Activated T-helper 2 cell treated with anti-CD3 and anti-CD28 coated beads, Interferon-gamma antibody, Interleukin-2, Interleukin-4, amounts not matched to agents 10 μg/mL and 5 μg/mL and 100 μg/mL, durations not matched to agents 14 hours and 24 hours and 36 hours (primary cell): ENCODE measurements at places on chromosomes 5 and 9. TPM values are rescaled to one million over a fixed set of nuclear protein-coding genes. Genes with fewer than 3 reads are reported as not detected.

The SLC36A3 gene
- not detected in 2 replicates for total RNA-seq

The PANK3 gene
- total RNA-seq = 74.5 and 87.1 TPM in 2 replicates

The SET gene
- 749 and 756 TPM in 2 replicates for total RNA-seq

The IFNK gene
- total RNA-seq = not detected in 2 replicates

The CERT1 gene
- total RNA-seq = 38.6 and 43.7 TPM in 2 replicates

DNA sequence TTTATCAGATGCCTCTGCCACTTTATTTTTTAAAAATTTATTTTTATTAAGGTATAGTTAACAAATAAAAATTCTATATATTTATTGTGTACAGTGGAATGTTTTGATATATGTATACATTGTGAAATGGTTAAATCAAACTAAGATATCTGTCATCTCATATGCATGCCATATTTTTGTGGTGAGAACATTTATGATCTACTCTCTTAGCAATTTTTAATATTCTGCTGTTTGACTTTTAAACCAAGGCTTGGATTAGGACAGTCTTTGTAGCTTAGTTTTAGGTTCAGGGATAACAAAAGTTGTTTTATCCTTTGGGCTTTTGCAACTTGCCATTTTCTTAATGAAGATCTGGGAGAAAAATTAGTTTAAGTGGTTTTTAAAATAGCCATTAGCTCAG, 46.0 kb upstream of the CDKN2B start:
- peaks cover 8% of the 10 kb centered on the region for H3K36me3 ChIP-seq
- no peak overlapping the region for H3K4me3 ChIP-seq
- DNase-seq = no peak

GRCh38 chr5:89041976-89042375, 159.0 kb upstream of the MEF2C start:
- peak overlapping the region; percentile 19 for H3K27ac ChIP-seq
- H3K27me3 ChIP-seq = no peaks in the 10 kb centered on the region
- no peaks in the 10 kb centered on the region for H3K36me3 ChIP-seq
- peaks cover 13% of the 10 kb centered on the region for H3K4me1 ChIP-seq
- DNase-seq = no peak

DNA sequence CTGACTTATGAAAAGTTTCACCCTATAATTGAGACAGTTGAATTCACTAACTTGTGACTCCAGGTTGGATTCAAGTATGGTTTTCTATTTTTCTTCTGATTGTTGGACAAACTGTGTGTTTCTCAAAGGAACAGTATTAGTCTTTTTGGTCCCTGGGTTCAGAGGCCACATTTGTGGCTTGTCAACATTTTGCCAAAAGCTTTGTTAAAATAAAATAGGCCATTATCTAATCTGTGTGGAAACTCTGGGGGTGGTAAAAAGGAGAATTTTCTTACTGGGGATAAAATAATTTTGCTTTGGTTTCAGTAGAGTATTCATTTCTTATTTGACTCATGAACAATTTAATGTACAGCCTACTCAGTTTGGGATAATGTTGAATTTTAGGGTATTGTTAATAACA, 166.3 kb downstream of the TMEM167A start:
- DNase-seq = no peak
- H3K36me3 ChIP-seq = no peaks in the 10 kb centered on the region
- no peak overlapping the region for H3K27ac ChIP-seq
- H3K4me1 ChIP-seq = peaks cover 7% of the 10 kb centered on the region

DNA sequence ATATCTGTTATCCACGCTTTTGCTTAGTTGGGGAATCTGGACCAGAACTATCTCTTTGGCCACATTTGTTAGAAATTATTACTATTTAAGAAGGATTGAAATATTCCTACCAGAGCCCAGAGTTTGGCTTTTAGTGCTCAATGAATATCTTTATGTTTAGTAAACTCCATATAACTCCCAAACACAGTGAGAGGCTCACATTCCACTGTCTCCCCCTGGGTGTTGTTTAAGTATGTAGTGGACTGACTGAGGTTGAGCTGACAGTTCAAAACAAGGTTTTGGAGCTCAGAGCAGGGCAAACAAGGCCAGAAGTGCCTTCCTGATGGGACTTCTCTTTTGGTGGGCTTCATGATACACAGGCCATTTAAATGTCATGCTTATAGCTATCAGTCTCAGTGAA, 216.0 kb downstream of the SMARCA2 start:
- no peak overlapping the region for H3K27ac ChIP-seq
- H3K27me3 ChIP-seq = no peaks in the 10 kb centered on the region
